SHP77 treated with DMSO at 0.1 percent for 48 hours (cell line): ENCODE measurements at places on chromosomes 2 and 18.

DNA sequence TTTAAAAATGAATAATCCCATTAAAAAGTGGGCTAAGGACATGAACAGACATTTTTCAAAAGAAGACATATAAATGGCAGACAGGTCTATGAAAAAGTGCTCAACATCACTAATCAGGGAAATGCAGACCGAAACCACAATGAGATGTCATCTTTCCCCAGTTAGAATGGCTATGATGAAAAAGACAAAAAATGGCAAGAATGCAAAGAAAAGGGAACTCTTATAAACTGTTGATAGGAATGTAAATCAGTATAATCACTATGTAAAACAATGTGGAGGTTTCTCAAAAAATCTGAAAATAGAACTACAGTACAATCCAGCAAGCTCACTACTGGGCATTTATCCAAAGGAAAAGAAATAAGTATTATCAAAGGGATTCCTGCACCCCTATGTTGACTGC lies 169.2 kb downstream of the METTL4 start:
- DNase-seq = no peak

DNA sequence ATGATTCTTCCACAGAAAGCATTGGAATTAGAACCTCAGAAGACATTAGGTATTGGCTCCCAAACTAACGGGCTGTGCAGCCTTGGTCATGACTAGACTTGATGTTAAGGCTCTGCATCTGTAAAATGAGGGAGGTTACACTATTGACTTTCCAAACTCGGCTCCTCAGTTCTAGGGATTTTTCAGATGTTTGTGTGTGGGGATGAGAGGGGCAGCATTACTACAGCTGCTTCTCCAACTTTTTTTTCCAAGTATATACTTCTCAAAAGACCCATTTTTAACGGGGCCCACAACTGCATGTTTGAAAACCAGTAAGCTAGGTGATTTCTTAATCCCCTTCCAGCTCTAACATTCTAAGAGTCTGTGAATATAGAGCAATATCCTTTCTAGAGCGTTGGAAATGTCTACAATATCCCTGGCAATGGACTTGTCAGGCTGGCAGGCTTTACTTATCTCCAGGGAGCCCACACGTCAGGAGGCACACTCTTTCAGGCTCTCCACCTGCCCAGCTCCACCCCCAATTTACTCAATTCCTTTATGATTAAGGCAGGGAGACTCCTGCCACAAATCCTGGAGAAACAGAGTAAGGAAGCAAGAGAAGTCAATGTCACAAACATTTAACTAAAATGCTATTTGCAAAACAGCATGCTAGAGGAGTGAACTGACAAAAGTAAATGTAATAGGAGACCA lies 844 bp upstream of the MPV17 start:
- no peak for DNase-seq

DNA sequence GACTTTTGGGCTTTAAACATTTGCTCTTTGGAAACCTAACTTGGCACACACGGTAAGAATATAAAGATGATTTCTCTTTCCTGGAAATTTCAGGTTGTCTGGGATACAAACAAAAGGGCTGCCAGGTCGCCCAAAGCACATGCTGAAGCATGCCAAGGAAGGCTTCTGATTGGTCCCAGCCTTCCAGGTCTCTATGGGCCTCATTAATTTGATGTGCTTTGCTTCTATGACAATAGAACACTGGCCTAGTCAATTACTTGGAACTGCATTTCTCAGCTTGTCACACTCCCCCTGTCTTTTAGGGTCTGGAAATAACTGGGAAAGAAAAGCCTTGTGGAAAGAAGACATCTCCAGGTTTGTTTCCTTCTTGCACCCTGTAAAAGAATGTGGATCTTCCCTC lies 228.9 kb downstream of the ADCYAP1 start:
- DNase-seq = no peak

- no peak for DNase-seq
Observed at GRCh38 chr18:78160961-78161656, 818.5 kb upstream of the SALL3 start.

GRCh38 chr18:49055754-49056172 lies 105.0 kb upstream of the SMAD7 start:
- DNase-seq = no peak

- DNase-seq = no peak
Observed at GRCh38 chr18:47893939-47894699, 36.3 kb downstream of the SMAD2 start.

- no peak for DNase-seq
Observed at GRCh38 chr2:216551234-216552068, 52.8 kb downstream of the RPL37A start.

DNA sequence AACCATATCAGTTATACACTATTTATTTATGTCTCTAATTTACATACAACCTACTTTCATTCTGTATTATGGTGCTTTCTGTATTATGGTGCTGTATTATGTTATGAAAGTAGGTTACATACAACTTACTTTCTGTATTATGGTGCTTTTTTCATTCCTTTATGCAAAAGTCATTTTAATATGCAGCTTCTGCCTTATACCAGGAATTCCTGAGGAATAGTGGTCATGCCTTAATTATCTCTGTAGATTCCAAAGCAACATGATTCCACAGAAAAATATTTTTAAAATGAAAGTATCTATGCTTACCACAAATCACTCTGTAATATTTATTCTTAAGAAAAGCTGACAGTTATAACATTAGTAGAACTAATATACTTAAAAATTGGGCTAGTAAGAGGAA lies 922.0 kb upstream of the NRXN1 start:
- no peak for DNase-seq

DNA sequence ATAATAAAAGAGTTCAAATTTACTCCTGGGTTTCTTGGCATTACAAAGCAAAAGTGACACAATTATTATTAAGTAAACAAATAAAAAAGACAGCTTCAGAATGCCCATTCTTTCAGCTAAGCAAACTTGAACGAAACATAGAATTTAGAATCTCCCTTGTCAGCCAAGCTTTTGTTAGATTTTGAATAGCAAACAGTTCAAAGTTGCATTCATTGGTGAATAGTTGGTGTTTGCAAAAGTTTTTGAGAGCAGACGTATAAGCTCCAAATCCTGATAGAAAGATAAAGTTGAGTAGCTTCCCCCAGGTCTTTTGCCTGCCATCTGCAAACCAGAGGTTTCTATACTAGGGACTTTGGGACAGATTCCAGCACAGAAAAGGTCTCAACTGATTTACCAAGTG lies 434.3 kb upstream of the TNP1 start:
- DNase-seq = no peak

DNA sequence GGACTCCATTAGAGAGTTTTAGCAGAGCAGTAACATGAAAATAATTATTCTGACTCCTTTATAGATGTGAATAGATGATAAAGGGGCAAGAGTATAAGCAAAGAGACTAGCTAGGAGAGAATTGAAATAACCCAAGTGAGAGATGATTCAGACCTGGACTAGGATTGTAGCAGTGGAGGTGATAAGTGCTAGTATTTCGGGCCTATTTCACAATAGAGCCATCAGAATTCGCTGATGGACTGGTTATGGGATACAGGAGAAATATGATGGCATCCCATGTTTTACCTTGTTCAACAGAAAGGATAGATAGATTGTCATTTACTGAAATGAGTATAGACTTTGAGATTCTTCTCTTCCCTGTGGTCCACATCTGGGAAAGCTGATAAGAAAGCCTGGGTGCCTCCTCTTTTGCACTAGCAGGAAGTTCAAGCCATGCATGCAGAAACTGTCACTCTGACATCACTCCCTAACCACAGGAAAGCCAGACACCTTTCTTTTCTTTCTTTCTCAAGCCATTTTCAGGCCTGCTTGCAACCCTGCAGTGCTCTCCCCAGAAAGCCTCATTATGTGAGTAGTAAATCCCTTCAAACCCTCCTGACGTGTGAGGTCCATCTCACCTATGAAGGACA lies 25.3 kb downstream of the DYNAP start:
- no peak for DNase-seq

DNA sequence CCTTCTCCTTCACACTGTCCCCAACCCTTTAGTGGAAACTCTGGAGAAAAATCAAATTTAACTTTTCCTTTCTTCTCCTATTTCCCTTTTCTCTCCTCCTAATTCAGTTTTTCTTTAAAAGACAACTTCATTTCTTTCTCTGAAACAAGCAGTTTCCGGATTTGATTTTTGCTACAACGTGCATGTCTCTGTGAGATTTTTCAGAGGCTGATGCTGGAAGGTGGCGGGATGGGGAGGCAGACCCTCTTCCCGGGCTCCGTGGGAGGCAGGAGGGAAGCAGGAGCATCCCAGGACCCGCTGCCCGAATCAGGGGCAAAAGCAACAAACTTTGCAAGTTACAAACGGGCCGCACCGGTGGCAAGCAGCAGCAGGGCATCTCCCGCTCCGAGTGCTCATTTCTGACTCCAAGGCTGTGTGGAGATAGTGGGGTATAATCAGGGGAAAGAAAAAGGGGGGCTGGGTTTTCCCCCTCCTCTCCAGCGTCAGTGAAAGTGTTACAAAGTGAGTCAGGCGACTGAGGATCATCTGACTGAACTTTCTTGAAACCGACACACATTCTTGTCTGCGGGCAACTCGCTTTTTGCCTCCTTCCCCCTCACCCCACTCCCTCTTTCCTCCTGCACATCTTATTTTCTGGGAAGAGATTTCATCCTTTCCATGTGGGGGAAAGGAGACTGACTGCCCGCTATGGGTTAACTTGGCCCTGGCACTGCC lies 6.4 kb downstream of the ZEB2 start:
- no peak for DNase-seq

- DNase-seq = no peak
Observed at GRCh38 chr2:209565896-209566582, 142.2 kb downstream of the MAP2 start.

- DNase-seq = no peak
Observed at GRCh38 chr2:237875256-237876060, 16.0 kb downstream of the RAMP1 start.

GRCh38 chr2:141557329-141558095 lies 573.3 kb downstream of the LRP1B start:
- DNase-seq = no peak

- DNase-seq = no peak
Observed at GRCh38 chr2:209145941-209146681, 277.7 kb upstream of the MAP2 start.

DNA sequence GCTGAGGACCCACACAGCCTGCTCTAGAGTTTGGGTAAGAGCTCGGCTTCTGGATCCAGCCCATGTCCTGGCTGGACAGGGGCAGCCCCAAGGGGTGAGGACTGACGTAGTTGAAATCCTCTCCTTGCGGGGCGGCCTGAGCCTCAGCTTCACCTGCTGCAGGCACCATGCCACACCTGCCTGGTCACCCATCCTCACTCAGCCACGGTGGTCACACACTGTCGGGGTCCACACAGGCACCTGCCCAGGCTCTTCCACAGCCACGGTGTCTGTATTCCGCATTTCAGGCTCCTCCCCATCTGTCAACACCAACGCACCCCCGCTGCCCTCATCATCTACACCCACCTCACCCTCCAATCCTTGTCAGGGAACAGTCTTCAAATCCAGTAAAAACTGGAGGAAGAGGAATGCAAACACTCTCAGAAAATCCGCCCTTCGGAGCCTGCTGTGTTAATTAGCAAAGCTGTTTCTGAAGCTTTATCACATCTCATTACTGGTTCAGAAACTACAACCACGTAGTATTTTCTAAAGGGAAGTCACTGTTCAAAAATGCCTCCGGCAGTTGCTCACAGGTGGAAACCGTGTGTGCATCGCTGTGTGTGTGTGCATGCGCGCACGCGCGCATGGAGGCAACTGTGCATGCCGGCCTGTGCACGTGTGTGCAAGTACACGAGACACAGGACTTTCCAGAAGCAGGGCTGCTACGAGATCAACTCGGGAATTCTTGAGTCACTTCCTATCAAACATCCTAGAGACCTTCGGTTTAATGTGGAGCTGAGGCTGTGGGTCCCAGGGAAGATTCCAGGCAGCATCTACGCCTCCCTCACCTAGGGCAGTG lies 38.2 kb downstream of the SLC66A2 start:
- no peak for DNase-seq

GRCh38 chr2:167127135-167127534 lies 238.9 kb downstream of the XIRP2 start:
- no peak for DNase-seq

DNA sequence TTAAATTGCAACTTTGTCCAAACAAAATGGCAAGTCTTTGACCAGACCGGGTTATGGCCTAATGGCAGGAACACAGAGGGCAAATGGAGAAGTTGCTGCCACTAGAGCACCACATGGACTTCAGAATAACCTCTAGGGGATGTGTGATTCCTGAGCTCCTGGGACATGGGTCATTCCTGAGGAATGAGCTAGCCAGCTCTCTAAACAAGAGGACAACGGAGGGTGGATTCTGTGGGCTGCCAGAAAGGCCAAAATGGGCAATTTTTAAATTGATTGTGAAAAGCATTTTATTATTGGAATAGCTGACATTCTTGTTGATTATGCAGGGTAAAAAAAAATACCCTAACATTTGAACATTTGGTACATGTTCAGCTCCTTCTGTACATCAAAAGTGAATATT lies 109.8 kb upstream of the FZD5 start:
- no peak for DNase-seq

- no peak for DNase-seq
Observed at GRCh38 chr2:71671895-71672825, 218.8 kb downstream of the DYSF start.

DNA sequence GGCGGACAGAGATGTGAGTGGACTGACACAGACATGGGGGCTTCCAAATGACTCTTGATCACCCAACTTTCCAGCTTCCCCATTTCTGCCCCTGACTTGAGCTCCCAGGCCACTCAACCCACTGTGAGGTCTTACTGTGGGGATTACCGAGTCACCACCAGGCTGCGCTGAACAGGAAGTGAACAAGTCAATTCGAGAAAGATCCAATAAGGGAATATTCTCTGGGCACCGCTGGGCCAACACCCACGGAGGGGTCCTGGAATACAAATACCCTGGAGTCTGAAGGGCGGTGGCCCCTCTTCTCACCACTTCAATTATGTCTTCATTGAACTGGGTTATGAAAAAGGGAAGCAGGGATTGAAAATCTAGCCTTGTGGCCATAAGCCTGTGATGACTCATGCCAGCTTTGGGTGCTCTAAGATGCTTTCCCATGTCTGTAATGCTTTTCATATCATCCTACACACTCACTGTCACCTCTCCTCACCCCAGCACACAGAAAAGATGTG lies 37.7 kb downstream of the BCL11A start:
- no peak for DNase-seq

DNA sequence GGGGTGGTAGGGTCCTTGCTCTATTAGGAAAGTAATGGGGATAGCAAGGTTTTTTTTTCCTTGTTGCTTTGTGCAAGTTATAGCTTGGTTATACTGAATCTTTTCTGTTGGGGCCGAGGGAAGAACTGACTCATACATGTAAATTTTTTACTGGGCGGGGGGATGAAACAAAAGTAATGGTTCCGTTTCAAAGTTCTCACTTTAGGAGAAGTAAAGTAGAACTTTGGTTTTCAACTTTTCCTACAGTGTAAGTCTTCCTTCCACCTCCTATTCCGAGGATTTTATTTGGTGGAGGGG lies 1.1 kb downstream of the AFTPH start:
- DNase-seq = no peak

- DNase-seq = no peak
Observed at GRCh38 chr2:32485399-32485798, 128.6 kb downstream of the BIRC6 start.

GRCh38 chr2:163752267-163752666 lies 16.5 kb upstream of the FIGN start:
- DNase-seq = no peak
